ENCODE measurements at places on chromosomes 7 and 10.

- no peak for DNase-seq
Observed at GRCh38 chr7:148084138-148084537, 506.4 kb upstream of the C7orf33 start.

- no peak for DNase-seq
Observed at GRCh38 chr7:26340476-26341018, 48.9 kb downstream of the SNX10 start.

DNA sequence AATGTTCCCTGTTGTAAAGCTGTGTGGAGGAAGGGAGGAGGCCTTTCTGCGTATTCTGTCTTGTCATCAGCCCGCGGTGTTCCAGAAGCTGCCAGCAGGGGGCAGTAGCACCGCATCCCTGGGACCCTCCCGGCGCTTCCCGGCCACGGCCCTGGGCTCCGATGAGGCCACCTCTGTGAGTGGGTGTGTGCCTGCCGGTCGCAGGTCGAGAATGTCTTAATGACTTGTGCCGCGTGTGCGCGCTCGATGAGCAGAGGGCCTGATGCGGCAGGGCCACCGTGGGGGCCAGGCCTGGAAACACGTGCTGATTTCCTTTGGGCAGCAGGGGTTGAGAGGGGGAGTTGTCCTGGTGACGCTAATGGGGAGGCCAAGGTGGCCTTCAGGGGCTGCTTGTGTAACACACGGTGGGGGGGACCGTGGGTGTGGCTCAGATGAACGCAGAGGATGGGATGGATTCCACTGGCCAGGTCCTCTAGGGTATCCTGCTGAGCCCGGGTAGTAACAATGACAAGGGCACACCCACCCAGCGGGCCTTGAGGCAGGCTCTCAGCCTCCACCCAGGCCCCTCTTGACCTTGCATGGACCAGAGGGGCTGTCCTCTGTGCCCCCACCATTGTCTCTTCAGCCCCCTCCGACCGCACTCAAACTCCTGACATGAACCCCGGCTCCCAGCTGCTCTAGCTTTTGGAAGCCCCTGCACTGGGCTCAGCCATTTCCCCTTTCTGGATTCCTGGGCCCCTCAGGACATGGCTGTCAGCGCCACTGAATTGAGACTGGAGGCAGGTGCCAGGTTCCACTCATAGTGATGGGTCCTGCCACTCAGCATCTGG is 135.9 kb upstream of the PODXL start:
- no peak for DNase-seq

DNA sequence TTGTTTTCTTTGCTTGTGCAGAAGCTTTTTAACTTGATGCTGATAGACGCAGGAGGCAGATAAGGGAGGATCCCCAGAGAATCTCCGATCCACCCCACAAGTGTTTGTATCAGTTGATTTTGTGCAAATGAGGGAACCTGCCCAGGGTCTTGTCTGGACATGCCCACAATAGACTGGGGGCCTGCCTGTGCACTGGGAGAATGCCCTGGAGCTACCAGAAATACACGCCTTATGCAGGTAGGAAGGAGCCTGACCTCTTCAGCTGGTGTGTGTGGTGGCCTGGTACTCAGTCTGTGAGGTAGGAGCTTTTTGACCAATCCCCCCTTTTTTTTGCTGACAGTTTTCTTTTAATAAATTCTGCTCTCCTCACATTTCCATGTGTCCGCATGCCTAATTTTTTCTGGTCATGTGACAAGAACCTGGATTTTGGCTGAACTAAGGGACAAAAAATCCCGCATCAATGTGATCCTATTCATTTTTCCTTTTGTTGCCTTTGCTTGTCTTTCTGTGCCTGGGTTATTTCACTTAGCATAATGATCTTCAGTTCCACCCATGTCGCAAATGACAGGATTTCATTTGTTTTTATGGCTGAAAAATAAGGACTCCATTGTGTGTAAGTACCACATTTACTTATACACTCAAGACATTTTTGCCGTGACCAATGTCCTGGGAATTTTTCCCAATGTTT is 430.6 kb upstream of the NRG3 start:
- DNase-seq = no peak

DNA sequence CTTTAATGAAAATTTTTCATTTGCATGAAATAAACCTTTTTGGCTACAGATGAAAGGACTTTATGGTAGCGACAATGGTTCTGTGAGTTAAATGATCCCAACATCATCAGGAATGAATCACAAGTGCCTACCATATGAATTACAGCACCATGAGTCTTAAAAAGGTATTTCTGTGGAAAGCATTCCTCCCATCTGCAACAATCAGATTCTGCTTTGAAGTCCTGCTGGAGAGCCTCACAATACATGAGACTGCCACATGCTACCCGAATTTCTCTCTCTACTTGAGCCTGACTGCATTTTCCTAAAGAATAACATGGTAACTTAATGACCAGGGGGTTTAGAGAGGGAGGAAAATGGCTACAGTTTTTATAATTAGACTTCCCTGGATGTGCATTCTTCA is 190.3 kb downstream of the TWIST1 start:
- DNase-seq = no peak

- no peak for DNase-seq
Observed at GRCh38 chr7:18016547-18017444, 10.8 kb downstream of the PRPS1L1 start.

- DNase-seq = no peak
Observed at GRCh38 chr7:1733206-1733907, 63.3 kb downstream of the ELFN1 start.

GRCh38 chr10:29176845-29177832 is 111.7 kb upstream of the LYZL1 start:
- no peak for DNase-seq

DNA sequence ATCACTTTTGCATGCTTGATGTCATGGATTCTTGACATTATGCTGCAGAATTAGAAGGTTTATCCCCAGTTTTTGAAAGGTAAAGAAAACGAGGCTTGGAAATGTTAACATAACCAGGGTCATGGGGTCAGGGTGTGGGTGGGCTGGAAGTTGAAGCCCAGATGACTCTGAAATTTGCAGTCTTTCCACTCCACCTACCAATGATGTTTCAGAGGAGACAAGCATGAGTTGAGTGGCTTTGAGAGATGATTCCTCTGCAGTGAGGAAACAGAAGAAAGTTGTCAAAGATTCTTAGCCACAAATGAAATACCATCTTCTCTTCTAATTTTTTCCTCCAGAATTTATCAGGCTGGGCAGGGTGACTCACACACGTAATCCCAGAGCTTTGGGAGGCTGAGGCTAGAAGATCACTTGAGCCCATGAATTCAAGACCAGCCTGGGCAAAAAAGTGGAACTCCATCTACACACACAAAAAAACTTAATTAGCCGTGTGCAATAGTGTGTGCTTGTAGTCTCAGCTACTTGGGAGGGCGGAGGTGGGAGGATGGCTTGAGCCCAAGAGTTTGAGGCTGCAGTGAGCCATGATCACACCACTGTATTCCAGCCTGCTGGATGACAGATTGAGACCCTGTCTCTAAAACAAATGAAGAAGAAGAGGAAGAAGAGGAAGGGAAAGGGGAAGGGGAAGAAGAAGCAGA is 239.1 kb upstream of the AUTS2 start:
- DNase-seq = no peak

DNA sequence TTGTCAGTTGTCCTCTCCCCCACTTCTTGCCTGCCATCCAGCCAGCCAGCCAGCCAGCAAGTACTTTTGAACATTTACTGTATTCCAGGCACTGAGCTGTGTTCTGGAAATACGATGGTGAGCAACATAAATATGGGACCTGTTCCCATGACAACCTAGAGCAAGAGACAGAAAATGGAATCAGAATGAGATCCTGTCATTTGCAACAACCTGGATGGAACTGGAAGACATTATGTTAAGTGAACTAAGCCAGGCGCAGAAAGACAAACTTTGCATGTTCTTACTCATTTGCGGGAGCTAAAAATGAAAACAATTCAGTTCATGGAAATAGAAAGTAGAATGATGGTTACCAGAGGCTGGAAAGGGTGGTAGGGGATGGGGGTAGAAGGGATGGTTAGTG is 140.7 kb downstream of the ICA1 start:
- DNase-seq = no peak

DNA sequence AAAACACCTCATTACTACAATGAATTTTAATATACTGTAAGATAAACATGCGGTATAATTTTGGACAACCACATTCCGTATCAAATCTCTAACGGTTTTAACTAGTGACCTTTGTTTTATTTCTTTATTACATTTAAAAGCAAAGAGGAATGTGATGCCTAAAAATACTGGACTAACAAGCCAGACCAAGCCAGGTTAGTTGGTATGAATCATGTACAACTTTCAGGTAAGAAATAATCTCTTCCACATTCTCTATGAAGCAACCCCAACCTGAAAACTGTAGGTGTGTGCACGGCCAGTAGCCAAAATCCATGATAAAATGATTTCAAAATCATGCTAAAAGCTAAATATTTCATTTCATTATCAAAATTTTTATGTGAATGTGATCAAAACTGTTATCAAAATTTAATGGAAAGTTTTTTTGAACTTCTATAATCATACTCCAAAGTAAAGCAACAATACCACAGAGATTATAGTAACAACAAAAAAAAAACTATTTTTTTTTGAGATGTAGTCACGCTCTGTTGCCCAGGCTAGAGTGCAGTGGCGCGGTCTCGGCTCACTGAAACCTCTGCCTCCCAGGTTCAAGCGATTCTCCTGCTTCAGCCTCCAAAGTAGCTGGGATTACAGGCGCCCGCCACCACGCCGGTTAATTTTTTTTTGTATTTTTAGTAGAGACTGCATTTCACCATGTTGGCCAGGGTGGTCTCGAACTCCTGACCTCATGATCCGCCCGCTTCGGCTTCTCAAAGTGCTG is 127.2 kb downstream of the NRBF2 start:
- no peak for DNase-seq

DNA sequence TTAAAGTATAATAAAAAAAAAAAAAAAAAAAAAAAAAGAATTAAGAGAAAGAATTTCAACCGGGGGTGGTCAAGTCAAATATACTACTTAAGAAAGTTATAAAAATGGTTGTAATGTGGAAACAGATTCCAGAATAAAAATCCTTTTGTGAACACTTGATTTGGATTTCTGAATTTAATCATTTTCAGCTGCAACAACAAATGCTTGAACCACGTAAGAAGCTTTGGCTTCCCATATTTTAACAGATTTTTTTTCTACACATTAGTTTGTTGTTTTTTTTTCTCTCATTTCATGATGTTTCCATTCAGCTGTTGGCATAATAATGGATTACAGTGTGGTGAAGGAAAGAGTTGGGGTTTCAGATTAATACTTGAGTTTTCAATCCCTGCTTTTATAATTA is 137.3 kb upstream of the AGR3 start:
- no peak for DNase-seq

- DNase-seq = no peak
Observed at GRCh38 chr10:80729896-80730295, 192.2 kb downstream of the SH2D4B start.

DNA sequence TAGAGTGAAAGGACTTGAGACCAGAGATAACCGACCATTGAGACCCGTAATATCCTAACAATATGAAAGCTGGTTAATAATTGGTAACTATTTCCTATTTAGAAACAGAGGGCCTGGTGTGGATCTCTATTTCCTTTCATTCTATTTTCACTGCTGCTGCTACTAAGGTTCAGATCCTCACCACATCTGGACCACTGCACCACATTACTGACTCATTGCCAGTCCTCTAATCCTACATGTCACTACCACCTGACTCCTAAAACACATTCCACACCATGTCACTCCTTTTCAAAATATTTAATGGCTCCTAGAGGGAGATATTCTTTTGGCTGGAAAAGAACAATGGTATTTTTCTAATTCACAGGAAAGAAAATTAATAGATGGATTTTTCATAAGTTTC is 6.4 kb downstream of the USP54 start:
- DNase-seq = no peak

GRCh38 chr10:48976196-48976595 is 36.6 kb upstream of the LRRC18 start:
- DNase-seq = no peak

- DNase-seq = no peak
Observed at GRCh38 chr7:157522189-157522588, 185.4 kb downstream of the DNAJB6 start.

DNA sequence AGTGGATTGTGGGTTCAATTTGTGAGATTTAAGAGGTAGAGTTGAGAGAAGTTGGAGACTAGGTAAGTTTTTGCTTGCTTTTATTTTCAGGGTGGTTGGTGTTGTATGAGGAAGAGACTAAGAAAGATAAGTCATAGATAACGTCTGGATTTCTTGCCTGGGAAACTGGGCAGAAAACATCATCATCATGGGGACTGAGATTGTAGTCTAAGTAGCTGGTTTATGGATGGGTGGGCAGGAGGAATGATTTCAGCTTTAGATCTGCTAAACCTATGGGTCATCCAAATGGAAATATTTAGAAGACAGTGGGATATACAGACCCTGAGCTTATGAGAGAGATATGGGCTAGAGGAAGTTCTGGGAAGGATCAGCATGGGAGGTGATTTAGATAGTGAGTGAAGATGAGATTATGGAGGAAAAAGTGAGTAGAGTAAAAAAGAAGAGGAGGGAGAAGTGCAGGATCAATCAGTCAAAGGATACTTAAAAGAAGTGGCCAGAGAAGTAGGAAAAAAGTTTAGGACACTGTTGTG is 169.8 kb downstream of the WNT2 start:
- DNase-seq = no peak

- DNase-seq = no peak
Observed at GRCh38 chr7:131933751-131934289, 377.4 kb upstream of the PODXL start.

DNA sequence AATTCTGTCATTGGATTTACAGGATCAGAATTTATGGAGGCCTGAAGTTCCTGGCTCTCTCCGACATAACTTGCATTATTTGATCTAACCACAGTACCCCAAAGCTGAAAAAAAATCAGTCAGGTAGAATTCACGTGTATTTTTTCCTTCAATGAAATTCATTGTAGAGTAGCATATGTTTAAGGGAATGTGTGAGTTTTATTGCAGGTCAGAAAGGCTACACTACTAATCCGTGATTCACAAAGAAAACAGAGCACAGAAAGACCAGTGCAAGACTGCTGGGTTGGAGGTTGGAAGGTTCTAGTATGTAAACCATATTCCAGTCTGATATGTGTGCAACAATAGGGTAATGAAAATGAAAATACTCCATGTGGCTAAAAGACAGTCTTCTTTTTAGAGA is 247.0 kb upstream of the FERD3L start:
- DNase-seq = no peak

DNA sequence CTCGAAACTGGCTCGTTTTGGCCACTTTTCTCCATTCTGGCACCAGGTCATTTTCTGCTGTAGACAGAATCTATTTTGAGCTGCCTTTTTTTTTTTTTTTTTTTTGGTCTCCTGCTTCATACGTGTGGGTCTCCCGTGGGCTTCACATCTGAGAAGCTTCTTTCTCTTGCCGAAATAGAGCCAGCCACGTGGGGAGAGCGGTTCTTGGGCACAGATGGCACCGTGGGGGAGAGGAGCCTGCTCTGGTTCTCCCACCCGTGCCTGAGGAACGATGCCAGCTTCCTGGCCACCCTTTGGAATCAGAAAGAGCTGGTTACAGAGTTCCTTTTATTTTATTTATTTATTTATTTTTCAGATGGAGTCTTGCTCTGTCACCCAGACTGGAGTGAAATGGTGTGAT is 48.7 kb upstream of the OCM2 start:
- no peak for DNase-seq

DNA sequence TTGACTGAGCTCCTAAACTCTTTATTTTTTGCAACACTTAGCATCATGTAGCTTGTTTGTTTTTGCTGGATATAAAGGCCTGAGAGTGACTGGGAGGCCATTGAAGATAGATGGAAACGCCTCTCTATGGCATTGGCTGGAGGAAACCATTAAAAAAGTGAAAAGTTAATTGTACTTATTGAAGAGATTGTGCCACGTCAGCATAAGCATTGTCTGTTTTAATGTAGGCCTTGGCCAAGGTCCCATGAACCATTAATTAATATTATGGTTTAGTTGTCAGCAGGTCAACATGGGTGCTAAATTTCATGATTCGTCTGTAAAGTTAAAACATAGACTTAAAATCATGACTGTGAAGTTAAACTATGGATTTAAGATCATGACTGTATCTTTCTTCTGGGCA is 178.6 kb downstream of the GATA3 start:
- no peak for DNase-seq

Data from activated T-helper 1 cell treated with Interleukin-2 at 50 U/mL for 16 hours (primary cell).